Amygdala (tissue), 56 donors: ENCODE measurements at places on chromosomes 16 and 17.
A peak's percentile ranks its signal among the peaks of the same experiment; 100 is the strongest.

GRCh38 chr17:67232441-67232840, 12.6 kb downstream of the HELZ start:
- no peak for DNase-seq

DNA sequence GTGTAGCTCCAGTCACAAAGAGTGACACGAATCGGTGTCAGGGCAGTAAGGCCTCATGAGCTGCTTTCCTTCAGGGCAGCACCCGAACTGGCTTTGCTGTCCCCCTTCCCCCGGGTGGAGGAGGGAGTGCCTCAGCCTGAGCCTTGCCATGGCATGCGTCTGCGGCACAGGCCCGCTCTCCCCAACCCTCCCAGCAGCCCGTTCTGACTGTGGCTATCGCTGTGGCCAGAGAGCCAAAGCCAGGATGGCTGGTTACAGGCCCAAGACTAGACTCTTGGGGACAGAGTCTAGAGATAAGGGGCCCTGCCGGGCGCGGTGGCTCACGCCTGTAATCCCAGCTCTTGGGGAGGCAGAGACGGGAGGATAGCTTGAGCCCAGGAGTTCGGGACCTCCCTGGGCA, 25.9 kb downstream of the CLUH start:
- no peak for DNase-seq

DNA sequence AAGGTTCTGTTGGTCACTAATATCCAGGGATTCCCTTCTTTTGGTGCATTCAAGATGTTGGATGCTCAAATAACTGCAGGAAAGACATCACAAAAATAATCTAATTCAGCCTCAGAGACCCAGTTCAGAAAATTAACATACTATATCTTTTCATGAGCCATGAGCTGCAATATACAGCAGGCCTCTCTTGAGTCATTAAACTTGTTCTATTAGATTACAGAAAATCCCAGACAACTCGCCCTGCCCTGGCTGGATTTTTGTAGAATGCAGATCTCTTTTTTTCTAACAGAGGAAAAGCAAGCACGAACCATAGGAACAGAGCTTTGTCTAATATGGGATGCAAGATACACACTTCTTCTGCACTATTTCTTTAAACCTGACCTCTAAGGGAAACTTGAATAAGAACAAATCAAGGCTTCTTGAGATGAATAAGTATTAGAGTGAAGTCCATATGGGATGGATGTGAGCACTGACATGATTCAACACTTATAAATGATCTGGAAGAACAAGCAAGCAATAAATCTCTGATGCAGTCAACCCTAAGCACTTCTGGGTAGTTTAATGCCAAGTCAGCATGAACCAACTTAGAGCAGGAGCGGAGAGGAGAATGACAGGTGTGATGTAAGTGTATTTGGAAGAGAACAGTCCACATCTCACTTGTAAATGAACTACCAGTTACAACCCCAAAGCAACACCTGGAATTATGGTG, 70.7 kb upstream of the GNAO1 start:
- no peak for DNase-seq

- no peak for DNase-seq
These were observed 7.0 kb upstream of the GAN start for GRCh38 chr16:81307770-81308169.

DNA sequence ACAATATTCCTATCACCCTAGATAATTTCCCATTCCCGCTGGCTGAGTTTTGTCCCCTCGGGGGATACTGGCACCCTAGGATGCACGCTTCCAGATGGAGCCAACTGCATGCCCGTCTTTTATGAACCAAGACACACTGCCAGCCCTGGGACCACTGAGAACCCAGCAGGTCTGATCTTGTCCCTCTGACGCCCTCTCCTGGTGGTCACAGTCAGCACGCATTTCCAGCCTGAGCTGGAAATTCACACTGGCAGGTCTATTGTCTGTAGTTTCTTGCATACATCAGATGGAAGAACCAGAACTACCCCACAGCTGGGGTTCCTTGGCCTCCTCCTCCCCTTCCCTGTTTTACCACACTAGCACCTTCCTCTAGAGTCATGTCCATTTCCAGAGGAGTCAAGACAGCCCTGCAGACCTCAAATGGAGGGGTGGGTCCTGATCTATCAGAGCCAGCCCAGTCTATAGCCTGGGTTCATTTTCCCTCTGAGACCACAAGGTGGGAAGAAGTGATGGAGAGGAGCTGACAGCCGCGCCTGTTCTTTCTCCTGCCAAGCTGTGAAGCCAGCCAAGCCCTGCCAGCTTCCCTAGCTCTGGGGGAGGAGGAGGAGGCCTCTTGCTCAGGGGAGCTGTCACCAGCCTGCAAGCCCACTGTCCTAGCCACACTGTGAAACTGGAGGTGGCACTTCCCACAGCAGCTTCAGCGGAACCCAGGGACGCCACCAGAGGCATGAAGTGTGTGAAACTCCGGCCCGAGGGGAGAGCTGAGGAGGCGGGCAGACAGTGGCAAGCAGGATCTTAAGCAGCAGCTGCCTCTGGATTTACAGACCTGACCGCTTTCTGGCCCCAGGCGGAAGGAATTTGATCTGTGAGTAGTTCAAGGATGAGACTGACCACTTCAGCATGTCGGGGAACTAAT, 29.3 kb downstream of the MXRA7 start:
- peak; percentile 49 for DNase-seq

DNA sequence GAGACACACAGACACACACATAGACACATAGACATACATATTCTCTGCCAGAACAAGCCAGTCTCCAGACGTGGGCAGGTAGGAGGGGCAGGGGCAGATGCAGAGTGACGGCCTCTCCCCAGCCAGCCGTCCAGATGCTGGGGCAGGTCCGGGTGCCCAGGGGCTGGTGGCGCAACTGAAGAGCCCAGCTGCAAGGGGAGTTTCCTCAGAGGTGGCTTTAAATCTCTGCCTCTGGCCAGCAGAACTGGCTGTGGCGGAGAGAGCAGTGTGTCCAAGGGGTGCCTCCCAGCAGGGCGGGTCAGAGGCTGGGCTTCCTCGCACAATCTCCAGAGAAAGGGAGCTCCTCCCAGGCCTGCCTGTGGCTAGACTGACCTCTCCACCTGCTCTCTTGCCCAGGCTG, 9.4 kb upstream of the GCGR start:
- no peak for DNase-seq

GRCh38 chr17:60496041-60496440, 30.0 kb downstream of the APPBP2 start:
- DNase-seq = no peak

GRCh38 chr17:78438271-78438691, 59.8 kb downstream of the PGS1 start:
- DNase-seq = no peak

DNA sequence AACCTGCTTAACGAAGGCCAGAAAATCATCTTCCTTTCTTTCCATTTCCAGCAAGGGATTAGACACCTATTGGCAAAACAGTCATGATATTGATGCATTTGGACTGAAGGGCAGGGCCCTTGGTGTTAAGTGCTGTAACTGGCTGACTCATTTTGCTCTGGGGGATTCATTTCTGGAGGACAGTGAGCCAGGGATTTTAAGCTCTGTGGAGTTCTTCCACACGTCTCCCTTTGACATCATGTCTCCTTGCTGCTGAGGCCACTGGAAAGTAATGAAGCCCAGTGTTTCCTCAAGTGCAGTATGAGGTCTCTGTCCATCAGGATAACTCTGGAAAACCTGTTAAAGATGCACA, 42.2 kb downstream of the DNAH9 start:
- DNase-seq = no peak

DNA sequence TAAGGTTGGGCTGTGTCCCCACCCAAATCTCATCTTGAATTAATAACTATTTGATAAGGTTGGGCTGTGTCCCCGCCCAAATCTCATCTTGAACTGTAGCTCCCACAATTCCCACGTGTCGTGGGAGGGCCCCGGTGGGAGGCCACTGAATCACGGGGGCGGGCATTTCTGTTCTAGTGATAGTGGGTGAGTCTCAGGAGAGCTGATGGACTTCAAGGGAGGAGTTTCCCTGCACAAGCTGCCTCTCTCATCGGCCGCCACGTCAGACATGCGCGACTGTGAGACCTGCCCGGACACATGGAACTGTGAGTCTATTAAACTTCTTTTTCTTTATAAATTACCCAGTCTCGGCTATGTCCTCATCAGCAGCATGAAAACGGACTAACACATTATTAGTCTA, 44.9 kb upstream of the METRNL start:
- DNase-seq = no peak

GRCh38 chr16:26391833-26392232, 674.9 kb upstream of the C16orf82 start:
- no peak for DNase-seq
